C1 segment of cervical spinal cord (tissue), 14 donors: ENCODE measurements at places on chromosomes 7 and 10.

DNA sequence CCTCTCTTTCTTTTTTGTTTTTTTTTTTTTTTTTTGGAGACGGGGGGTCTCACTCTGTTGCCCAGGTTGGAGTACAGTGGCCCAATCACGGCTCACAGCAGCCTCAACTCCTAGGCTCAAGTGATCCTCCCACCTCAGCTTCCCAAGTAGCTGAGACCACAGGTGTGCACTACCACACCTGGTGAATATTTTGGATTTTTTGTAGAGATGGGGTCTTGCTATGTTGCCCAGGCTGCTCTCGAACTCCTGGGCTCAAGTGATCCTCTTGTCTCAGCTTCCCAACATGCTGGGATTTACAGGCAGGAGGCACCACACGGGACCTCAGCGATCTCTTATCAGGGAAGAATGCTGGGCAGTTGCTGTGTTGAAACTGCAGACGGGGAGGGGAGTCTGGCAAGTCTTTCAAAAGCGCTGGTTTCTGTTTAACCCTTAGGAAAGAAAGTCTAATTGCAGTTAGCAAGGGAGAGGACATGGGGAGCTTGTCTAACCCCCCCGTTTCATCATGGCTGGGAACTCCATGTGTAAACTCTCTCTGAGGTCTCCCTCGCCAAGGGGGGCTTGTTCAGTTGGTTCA is 39.6 kb upstream of the LMTK2 start:
- DNase-seq: no peak

- no peak for DNase-seq
These were observed 224.7 kb upstream of the SH2B2 start for GRCh38 chr7:102061981-102062390.

GRCh38 chr7:90262438-90262837 is 17.5 kb downstream of the CFAP69 start:
- no peak for DNase-seq

- DNase-seq: no peak
These were observed 57.5 kb upstream of the SP4 start for GRCh38 chr7:21370283-21370982.

DNA sequence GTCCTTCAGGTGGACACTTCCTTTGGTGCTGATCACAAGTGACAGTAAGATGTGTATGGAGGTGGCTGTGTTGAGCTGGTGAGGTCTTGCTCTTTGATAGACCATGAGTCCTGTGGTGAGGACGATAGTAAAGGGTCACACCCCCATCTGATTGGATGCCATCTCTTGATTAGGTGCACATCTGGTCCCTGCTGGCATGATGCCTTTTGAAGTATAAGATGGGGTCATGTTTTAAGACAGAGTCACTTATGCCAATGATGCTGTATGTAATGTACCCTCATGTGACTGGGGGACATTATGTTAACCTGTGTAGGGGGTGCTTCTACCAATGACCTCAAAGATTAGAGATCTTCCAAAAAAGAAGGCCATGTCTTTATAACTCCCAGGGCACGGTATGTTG is 644.6 kb downstream of the ACTR3B start:
- DNase-seq: no peak

GRCh38 chr7:105926131-105926530 is 36.9 kb upstream of the CDHR3 start:
- DNase-seq: no peak

DNA sequence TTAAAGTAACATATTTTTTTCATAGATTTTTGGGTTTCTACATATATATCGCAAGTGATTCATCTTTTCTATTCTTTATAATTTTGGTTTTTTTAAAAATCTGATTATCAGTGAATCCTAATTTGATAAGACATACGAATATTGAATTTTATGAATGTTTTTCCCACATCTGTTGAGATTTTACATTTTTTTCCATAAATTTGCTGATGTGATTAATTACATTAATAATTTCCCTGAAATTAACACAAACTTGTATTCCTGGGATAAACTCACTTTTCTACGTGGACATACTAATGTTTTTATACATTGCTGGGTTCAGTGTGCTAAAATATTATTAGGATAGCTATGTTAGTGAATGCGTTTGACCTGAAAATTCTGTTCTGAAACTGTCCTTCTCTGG is 26.1 kb downstream of the DMTF1 start:
- DNase-seq: no peak

- DNase-seq: no peak
These were observed 238.5 kb upstream of the MAGI2 start for GRCh38 chr7:79692015-79692414.

DNA sequence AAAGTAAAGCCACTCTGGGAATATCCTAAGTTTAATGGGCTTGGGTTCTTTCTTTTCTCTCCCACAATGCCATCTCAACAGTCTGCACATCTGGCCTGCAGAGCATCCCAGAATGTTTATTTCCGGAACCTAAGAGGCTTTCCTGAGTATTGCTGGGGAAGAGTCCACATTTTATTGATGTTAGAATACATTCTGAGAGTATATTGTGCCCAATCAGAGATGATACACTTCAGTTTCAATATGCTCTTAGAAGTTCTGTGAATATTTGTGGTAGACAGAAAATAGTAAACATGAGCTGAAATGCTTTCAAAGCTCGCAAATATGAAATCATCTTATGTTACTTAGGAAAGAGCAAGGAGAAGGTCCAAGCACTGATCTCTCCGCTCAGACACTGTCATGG is 200.6 kb downstream of the TWIST1 start:
- DNase-seq: no peak
